ENCODE measurements at places on chromosomes 7 and 10.

GRCh38 chr7:34823650-34824258 lies 165.7 kb downstream of the NPSR1 start:
- DNase-seq, result peak; percentile 68

DNA sequence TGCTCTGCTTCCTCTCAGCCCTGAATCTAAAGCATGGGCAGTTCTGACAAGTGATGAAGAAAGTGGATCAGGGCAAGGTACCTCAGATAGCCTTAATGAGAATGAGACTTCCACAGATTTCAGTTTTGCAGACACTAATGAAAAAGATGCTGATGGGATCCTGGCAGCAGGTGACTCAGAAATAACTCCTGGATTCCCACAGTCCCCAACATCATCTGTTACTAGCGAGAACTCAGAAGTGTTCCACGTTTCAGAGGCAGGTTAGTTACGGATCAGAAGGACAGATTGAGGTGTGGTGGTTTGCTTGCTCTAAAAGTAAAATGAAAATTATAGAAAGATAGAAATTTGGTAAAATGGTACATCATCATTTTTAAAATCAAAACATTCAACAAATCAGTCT lies 130.4 kb downstream of the AASS start:
- DNase-seq, result no peak

DNA sequence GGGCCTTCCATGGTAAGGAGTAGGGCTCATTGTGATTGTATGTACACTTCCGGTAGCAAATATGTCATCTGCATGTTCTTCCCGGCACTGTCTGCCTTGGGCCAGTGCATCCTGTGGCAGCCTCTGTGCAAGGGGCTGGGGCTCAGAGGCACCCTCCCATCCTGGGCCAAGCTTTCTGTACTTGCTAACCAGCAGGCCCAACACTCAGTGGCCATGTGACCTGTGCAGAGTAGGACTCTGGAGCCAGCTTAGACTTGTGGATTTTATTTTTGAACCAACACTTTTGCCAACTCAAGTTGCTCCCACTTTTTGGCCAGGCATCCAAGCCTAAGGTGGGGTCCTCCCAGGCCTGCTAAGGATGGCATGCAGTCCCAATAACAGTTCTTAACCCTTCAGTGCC lies 25.0 kb downstream of the LDB3 start:
- DNase-seq, result no peak

DNA sequence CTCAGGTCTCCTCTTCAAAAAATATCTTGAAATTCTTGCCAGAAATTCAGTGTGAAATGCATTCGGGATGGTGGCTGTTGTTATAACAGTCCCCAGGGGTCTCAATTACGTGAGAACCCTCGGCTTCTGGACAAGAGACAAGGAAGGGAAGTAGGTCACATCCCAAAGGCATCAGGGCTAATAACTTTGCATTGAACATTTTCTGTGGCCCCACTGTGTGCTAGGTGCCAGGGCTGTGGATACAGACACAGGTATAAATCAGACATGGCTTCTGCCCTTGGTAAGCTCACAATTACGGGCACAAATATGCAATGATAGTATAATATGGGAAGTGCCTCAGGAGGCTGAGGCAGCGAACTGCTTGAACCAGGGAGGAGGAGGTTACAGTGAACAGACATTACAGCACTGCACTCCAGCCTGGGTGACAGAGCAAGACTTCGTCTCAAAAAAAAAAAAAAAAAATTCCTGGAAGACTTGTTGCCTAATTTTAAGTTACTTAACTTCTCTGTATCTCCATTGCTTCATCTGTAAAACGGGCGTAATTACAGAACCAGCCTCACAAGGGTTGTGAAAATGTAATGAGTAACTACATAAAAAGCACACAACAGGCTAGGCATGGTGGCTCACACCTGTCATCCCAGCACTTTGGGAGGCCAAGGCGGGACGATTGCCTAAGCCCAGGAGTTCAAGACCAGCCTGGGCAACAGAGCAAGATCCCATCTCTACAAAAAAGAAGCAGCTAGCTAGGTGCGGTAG lies 2.5 kb upstream of the RHBDD2 start:
- no peak for DNase-seq

DNA sequence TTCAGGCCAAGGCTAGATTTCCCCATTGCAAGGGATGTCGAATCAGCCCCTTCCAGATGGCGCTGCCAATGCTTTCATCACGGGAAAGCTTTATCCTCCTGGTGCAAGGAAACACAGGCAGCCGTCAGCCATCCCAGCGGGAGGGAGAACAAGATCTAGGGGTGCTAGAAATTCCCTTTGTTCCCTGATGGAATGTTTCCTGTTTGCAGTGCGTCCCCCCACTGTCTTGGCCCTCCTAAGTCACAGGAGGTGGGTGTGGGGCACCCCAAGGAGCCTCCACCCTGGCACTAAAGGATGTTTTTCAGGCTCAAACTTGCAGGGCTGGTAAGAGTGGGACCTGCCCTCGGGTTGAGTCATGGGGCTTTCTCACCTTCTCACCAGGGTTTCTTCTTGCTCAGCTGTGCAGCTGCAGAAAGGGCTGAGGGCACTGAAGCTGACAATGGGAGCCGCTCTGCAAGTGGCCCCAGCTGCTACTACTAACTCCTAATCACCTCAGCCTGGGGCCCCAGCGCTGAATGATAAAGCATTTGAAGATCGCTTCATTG lies 103.6 kb downstream of the PRPF18 start:
- DNase-seq, result no peak

GRCh38 chr10:60803433-60803832 lies 25.2 kb downstream of the CDK1 start:
- DNase-seq, result no peak

DNA sequence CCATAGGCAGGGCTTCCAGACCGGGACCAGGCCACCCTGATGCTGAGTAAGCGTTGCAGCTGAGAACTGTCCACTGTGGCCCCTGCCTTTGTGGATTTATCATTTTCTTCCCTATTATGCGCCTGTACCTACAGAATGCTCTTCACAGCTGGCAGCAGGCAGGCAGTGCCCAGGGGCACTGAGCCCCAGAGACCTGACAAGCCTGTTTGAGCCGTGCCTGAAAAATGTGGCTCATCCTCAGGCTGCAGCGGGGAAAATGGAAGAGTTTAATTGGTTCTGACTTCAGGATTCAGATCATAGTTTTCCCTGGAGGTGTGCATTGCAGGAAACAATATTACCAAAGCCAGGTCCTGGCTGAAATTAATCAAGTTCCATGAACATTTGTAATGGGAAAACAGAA lies 200.2 kb downstream of the ZNF438 start:
- no peak for DNase-seq

GRCh38 chr10:87656431-87657072 lies 3.1 kb upstream of the PAPSS2 start:
- peak; percentile 6 for DNase-seq

DNA sequence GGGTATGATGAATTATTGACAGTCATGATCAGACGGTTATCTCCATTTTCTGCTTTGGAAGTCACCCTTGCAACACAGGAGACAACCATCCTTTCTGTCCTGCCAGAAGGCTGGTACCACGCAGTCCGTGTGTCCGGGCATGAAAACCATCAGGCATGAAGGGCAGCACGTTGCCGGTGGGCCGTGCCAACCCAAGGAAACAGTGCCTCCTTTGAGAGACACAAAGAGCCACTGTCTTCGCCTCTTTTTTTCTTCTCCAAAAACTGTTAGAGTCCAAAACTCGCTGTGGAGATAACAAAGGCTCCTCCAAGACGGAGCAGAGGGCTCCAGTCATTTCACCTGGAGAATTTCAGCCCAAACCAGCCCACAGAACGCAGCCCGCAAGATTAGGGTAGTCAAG lies 60.4 kb upstream of the ARHGAP21 start:
- DNase-seq, result no peak

DNA sequence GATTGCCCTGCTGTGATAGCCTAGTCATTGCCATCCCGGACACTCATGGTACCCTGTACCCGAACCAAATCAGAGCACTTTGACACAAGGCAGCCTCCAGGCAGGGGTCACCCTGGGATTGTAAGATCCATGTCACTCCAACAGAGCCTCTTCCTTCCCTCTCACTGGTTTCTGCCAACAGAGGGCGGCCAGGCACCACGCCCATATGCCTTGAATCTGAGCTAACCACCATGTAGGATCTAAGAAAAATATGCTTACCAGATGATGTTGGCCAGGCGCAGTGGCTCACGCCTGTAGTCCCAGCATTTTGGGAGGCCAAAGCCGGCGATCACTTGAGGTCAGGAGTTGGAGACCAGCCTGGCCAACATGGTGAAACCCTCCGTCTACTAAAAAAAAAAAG lies 389.2 kb upstream of the KLF6 start:
- no peak for DNase-seq

- no peak for DNase-seq
Observed at GRCh38 chr10:60187691-60188090, 202.0 kb downstream of the ANK3 start.

DNA sequence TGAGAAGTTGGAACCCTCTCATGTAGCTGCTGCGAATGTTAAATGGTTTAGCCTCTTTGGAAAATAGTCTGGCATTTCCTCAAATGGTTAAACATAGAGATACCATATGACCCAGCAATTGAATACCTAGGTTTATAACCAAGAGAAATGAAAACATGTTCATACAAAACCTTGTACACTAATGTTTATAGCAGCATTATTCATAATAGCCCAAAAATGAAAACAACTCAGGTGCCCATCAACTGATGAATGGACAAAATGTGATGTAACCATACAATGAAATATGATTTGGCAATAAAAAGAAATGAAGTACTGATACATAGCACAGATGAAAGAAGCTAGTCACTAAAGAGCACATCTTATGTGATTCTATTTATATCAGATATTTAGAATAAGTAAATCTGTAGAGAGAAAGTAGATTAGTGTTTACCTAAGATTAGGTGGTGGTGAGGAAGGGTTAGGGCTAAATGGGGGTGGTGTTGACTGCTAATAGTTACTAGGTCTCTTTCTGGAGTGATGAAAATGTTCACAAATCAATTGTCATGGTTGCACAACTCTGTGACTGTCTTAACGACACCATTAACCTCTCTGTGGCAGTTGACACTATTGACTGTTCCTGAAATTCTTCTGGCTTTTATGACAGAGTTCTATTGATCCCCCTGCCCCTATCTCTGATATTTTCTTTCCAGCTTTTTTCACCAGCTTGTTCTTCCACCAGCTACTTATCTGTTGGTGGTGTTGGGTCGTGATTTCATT lies 35.2 kb downstream of the VCL start:
- DNase-seq, result no peak

- DNase-seq, result no peak
Observed at GRCh38 chr10:91198781-91199180, 21.7 kb upstream of the PCGF5 start.

DNA sequence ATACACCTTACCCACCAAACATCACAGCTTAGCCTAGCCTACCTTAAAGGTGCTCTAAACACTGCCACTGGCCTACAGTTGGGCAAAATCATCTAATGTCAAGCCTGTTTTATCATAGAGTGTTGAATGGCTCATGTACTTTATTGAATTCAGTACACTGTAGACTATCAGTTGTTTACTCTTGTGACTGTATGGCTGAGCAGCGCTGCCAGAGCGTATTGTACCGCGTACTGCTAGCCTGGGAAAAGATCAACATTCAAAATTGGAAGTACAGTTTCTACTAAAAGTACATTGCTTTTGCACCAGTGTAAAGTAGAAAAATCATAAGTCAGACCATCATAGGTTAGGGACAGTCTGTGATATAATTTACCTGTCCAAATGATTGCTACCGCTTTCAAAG lies 226.8 kb downstream of the PRPF18 start:
- no peak for DNase-seq

DNA sequence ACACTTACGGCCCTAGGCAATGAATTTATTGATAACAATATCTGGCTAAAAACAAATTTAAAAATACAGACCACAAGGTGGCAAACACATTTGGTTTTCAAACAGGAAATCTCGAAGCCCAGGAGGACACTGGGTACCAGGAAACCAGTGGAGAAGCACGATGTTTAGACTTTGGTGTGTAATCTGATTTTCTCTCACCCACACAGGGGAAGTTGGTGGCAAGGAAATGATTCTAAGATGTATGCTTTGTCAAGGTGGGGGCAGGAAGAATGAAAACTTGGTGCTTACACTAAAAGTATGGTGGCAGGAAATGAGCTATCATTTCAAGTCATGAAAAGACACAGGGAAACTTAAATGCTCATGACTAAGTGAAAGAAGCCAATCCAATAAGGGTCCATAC lies 113.2 kb upstream of the ANKRD1 start:
- DNase-seq, result peak; percentile 27

- DNase-seq, result no peak
Observed at GRCh38 chr7:131045526-131045925, 282.1 kb upstream of the MKLN1 start.

GRCh38 chr7:150368884-150369747 lies 494 bp downstream of the REPIN1 start:
- peak; percentile 80 for DNase-seq

- DNase-seq, result no peak
Observed at GRCh38 chr10:102813734-102814452, 23.3 kb downstream of the CYP17A1 start.
